Glomerular endothelial cell (primary cell): ENCODE measurements at places on chromosomes 2 and 18. TPM values are rescaled to one million over a fixed set of nuclear protein-coding genes. Genes with fewer than 3 reads are reported as not detected.

- DNase-seq = no peak
Measured at GRCh38 chr2:164593541-164593940, 27.7 kb downstream of the GRB14 start.

DNA sequence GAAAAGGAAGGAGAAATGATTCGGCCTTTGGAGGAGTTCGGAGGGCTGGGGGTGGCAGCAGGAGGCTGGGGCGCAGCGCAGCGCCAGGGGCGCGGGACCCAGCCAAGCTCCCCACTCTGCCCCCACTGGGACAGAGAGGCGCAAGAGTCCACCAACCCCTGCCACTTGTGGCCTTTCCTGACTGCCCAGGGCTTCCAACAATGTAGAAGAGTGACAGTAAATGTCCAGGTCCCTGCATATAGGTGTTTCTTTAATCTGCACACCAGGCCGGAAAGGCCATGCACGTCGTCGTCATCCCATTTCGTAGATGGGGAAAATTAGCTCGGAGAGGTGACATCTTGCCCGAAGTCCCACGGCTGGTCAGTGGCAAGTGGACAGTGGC is 96.6 kb downstream of the INHBB start:
- no peak for DNase-seq

GRCh38 chr2:133418671-133419070 is 149.6 kb downstream of the NCKAP5 start:
- DNase-seq = no peak

The SKA1 gene
- total RNA-seq = 1.7 and 9.8 TPM in 2 replicates

The TGFA gene
- 0.93 and 3.7 TPM in 2 replicates for total RNA-seq

GRCh38 chr2:64295326-64296139 is 151.3 kb upstream of the PELI1 start:
- no peak for DNase-seq

- no peak for DNase-seq
Measured at GRCh38 chr2:44186810-44187209, 18.1 kb downstream of the PPM1B start.

The NT5C1B gene
- not detected in 2 replicates for total RNA-seq

GRCh38 chr2:2291500-2292260 is 39.4 kb downstream of the MYT1L start:
- DNase-seq = no peak

The LHCGR gene
- 0.70 TPM in 1 of 2 replicates, not detected in the other for total RNA-seq

- no peak for DNase-seq
Measured at GRCh38 chr18:37565977-37566478, 430 bp upstream of the CELF4 start.

The SMYD1 gene
- total RNA-seq = not detected in 2 replicates

- no peak for DNase-seq
Measured at GRCh38 chr2:118088051-118089024, at the start of gene INSIG2. TSS of gene INSIG2 (plus strand) at chr2:118088471. CDS start at chr2:118096557, 8,086 bp downstream.

- DNase-seq = no peak
Measured at GRCh38 chr2:216281876-216282275, 90.4 kb downstream of the MARCHF4 start.

The BARD1 gene
- total RNA-seq = 4.7 and 5.2 TPM in 2 replicates

DNA sequence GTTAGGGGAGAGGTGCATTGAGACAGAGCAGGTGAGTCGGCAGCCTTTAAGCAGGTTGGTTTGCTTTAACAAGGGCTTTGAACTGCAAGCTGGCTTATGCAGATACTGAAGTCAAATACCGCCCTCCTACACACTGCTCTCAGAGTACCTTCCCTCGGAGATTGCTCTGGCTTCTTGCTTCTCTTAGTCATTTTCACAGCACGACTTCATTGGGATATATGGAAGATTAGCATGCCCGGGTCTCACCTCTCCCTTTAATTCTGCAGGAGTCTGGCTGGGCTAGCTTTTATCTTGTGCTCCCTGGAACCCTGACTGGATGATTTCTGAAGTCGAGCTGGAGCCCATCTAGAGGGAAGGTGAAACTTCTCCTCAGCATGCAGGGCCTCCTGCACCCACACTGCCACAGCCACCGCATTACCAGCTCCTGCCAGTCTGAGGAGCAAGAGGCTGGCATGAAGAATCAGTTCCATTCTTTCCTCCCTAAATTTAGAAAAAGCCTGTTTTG is 395.5 kb upstream of the HNRNPA3 start:
- DNase-seq = no peak

The CAVIN2 gene
- total RNA-seq = 240 and 291 TPM in 2 replicates

The NEB gene
- 0.44 and 1.5 TPM in 2 replicates for total RNA-seq

- no peak for DNase-seq
Measured at GRCh38 chr2:31235504-31235902, 1.6 kb downstream of the EHD3 start.

- DNase-seq = no peak
Measured at GRCh38 chr18:5309888-5310470, 14.5 kb upstream of the ZBTB14 start.

GRCh38 chr18:9792565-9793245 is 84.6 kb downstream of the RAB31 start:
- DNase-seq = no peak

DNA sequence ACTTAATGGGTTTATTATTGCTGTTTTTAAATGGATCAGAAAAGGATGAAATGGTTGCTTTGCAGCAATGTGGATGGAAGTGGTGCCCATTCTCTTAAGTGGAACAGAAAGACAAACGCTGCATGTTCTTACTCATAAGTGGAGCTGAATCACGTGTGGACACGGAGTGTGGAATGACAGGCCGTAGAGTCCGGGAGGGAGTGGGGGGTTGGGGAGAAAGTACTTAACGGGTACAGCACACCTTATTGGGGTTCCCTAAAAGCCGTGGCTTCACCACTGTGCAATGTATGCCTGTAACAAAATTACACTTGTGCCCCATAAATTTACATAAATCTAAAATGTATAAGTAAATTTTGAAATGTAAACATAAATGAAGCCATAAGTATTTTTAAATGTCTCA is 64.0 kb upstream of the CTDP1 start:
- no peak for DNase-seq

The ABI2 gene
- total RNA-seq = 24.1 and 42.8 TPM in 2 replicates

The MYO3B gene
- total RNA-seq = not detected in 2 replicates

GRCh38 chr18:46565256-46565655 is 91.8 kb downstream of the LOXHD1 start:
- DNase-seq = no peak

The SKOR2 gene
- total RNA-seq = not detected in 2 replicates

DNA sequence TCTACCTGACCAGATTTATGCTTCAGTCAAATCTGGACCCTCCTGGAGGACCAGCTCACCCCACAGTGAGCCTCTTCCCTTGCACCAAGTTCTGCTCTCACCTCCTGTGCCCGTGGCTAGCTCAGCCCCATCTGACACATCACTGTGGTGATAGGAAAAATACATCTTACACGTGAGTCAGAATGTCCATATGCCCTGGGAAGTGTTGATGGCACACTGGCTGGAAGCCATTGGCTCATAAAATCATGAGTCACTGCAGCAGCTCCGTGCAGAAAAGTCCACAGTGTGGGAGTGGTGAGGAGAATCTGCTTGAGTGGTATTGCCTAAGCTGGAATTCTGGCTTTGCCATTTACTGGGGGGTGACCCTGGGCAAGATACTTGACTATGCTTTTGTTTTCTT is 42.6 kb upstream of the RAPGEF4 start:
- peak; percentile 81 for DNase-seq

The SERPINB2 gene
- 10.5 and 33.7 TPM in 2 replicates for total RNA-seq
